ENCODE measurements at places on chromosomes 5 and 9.

DNA sequence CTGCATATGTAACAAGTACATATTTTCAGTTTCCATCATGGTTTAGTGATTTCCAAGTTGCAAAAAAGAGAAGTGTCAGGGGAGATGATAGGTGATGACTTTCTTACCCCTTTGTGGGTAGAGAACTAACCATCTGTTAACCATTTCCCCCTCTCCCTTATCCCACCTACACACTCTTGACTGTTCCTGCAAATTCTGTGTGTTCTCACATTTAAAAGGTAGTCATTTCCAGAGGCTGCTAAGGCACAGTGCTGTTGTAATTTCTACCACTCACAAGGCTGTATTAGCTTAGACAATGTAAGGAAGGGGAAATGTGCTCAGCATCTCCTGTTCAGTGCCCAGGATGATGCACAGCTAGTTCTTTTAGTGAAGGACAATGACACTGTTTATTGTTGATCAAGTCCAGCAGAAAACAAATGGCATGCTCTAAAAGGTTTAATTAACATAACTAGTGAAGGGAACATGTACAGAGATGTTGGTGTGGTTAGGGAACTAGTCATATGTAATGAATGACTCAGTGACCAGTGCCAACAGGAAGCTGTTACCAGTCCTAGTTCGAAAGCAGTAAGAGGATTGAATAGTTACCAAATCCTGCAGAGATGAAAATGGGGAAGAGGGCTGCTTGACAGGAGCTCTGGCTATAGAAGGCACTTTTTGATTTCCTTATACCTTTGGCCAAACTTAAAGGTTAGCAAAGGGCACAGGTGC is 165.1 kb downstream of the PLK2 start:
- peak; percentile 4 for DNase-seq

DNA sequence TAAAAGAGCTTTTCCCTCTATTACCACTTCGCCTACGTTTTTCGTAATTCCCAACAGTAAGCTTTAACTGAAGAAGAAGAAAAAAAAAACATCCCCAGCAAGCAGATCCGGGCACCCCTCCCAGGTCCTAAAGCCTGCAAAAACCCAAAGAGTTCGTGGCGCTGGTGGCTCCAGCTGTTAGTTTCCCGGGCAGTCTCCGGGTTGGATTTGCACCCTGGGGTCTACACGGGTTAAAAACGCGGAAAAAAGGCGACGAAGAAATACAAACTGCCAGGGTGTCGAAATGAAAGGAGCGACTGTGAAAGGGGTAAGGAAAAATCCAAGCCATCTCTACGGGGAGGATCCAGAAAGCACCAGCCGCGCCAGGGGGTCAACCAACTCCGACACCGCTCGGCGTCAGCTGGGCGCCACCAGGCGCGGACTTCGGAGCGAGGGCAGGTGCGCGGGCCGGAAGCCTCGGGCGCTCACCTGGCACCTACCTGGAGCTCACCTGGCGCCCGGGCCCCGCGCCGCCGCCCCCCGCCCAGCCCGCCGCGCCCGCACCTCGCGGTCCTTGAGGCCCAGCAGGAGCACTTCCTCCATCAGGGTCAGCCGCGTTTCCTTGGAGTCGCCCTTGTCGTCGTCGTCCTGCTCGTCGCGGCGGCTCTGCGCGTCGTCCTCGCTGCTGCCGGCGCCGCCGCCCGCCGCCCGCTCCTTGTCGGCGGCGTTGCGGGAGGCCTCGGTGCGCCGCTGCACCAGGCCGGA is 680 bp downstream of the GOLPH3 start:
- DNase-seq: peak; percentile 45

DNA sequence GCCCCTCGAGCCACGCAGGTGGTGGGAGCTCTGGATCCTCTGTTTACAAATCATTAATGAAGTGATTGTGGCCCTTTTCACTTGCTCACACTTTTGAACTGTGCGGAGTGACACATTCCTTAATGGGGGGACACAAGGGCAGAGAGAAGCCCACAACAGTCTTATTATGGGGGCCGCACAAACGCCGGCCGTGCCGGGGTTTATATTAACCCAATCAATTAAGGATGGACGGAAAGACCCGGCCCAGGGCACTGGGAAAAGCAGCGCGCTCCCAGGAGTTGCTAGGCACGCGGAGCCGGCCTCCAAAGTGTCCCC is 634.8 kb downstream of the IRX1 start:
- DNase-seq: no peak

DNA sequence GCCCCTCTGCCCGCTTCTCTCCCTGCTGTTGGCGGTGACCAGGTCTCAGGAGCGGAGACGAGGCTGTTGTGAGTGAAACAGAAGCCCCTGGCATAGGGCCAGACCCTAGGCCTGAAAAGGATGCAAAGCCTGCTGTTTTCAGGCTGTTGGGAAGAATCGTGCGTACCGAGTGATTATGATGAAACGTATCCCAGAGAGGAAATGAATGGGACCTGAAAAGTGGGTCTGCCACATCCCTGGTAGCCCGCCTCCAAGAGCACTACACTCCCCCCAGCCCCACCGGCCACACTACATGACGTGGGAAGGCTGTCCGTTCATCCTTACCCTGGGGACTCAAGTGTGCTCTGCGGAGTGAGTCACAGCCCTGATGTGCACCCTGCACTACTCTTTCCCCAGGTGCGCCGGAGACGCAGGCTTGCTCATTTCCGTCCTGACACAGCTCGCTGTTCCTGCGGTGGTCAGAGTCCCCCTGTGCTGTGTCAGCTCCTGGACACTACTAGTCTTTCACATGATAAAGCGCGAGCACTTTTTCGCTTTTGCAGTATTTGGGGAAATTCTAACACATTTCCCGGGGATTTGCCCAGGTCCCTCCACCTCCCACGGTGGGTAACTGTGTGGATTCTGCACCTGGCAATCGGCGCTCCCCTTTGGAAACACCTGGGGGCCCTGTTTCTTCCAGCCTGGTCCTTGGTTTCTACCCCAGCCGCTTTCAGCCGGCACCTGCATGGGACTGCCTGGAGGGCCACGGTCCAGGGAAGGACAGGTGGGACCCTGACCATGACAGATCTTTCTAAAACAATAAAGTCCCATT is 91.5 kb downstream of the ANKRD33B start:
- DNase-seq: no peak

DNA sequence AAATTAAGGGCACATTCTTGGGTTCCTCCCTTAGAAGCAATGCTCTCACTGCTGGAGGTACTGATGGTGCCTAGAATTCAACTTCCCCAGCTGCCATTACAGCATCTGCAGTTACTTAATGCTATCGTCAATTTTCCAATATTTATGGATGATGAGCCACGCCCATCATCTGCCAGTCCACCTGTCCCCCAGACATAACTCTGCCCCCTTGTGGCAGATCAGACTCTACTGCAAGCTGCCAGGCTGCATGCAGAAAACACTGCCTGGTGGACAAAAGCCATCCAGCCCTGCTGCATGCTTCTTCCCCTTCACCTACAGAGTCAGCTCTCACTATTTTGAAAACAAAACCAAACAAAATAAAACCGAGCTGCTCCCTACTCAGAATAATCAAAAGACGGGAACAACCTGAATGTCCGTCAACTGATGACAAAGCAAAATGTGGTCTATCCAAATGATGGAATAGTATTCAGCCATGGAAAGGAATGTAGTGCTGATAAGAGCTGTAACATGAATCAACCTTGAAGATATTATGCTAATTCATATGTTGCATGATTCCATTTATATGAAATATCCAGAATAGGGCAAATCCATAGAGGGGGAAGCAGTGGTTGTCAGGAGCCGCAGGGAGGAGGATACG is 66.4 kb downstream of the RETREG1 start:
- DNase-seq: peak; percentile 58

All from H54 (cell line).